ENCODE measurements at places on chromosomes 5 and 9. TPM values are rescaled to one million over a fixed set of nuclear protein-coding genes. Genes with fewer than 3 reads are reported as not detected.
A peak's percentile ranks its signal among the peaks of the same experiment; 100 is the strongest.

The KCNV2 gene
- total RNA-seq: not detected

- no peak for DNase-seq
Observed at GRCh38 chr5:129652349-129653056, 95.4 kb upstream of the MINAR2 start.

The FAM221B gene
- not detected for total RNA-seq

GRCh38 chr5:115859378-115859777, 17.6 kb downstream of the AP3S1 start:
- no peak for DNase-seq

- DNase-seq: no peak
Observed at GRCh38 chr5:317086-317811, 4.3 kb upstream of the AHRR start.

DNA sequence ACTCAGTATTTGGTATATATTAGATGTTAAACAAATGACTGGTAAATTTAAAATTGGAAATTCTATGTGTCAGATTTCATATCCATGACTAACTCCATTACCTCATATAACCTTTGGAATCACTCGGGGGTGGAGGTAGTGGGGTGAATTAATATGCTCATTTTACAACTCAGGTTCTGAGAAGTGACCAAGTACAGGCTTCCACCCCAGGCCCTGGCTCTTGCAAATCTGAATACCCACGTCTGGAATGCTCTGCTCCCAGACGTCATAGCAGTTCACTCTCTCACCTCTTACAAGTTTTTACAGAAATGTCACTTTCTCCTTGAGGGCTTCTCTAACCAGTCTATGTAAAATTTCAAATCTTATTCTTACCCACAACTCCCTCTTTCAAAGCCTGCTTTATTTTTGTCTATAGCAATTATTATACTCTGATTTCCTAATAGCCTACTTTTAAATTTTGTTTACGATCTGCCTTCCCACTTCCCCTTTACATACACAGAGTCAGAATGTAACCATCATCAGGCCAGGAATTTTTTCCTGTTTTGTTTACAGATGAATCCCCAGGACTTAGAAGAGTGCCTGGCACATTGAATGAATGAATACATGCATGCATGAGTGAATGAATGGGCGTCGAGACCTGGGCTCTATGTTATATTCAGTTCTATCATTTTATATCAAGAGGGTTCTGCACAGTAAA, 134.1 kb upstream of the IFNE start:
- no peak for DNase-seq

DNA sequence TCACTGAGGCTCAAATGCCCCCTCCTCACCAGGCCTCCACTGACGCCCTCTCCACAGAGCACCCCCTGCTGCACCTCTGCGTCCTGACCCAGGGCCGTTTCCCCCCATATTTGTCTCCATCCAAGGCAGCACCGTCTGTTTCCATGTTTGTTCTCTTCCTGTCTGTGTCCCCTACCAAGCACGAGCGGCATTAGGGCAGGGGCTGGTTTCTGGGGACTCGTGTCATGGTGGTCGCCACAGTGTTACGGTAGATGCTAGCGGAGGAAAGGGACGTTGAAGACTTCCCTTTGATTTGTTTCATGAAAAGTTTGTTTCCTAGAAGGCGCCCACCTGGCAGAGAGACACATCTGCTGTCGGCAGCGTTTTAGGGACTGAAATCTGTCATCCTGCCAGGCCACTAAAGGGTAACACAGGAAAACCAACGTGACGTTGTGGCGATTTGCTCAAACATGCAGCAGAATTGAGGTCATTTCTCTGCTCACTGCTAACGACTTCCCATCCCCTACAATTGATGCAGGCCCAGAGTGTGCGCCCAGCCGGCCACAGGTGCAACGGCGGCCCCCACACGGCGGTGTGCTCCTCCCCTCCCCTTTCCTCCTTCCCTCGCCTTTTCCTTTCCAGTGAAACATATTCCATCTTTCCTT, 79.3 kb upstream of the IRX4 start:
- no peak for DNase-seq

- DNase-seq: no peak
Observed at GRCh38 chr5:56078278-56079156, 83.8 kb upstream of the IL6ST start.

DNA sequence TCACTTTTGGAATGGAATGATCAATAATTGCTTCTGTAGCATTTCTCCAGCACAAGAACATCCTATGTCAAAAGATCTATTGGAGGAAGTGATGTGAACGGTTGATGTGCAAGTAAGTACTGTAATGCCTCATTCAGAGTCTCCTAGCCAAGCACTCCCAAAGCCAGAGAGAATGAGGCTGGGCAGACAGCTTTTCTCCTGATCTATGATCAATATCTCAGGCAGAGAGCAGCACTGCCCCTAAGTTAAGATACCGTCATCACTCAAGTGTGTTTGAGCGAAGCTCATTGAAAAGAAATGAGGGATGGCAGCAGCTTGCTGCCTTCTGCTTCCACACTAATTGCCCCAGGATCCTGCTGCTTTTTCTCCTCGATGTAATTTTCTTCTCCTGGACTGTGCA, 324.1 kb upstream of the GRAMD2B start:
- no peak for DNase-seq

The AOPEP gene
- 6.9 TPM for total RNA-seq

- no peak for DNase-seq
Observed at GRCh38 chr9:85949586-85950335, 8.8 kb downstream of the NAA35 start.

DNA sequence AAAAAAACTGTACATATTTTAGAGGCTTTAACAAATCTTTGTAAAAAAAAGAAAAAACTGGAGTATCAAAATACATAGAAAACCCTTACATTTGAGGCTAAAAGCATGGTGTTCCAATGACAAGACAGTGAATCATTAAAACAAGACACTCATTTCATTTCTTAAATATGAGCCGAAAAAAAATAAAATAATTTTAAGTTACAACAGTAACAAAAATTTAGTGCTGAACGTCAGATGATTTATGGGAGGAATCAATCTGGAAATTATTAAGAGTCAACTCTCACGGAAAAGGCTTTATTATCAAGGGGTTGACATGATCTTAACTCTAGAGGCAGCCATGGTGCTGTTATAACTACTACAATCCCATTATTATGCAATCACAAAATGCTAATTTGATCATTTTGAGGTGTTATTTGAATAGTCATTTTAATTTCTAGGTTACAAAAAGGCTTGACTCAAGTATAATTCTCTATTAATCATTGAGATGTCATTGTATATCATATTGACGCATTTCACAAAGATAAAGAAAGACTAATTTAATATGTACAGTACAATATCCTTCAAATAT, 51.9 kb downstream of the MAPKAP1 start:
- no peak for DNase-seq

DNA sequence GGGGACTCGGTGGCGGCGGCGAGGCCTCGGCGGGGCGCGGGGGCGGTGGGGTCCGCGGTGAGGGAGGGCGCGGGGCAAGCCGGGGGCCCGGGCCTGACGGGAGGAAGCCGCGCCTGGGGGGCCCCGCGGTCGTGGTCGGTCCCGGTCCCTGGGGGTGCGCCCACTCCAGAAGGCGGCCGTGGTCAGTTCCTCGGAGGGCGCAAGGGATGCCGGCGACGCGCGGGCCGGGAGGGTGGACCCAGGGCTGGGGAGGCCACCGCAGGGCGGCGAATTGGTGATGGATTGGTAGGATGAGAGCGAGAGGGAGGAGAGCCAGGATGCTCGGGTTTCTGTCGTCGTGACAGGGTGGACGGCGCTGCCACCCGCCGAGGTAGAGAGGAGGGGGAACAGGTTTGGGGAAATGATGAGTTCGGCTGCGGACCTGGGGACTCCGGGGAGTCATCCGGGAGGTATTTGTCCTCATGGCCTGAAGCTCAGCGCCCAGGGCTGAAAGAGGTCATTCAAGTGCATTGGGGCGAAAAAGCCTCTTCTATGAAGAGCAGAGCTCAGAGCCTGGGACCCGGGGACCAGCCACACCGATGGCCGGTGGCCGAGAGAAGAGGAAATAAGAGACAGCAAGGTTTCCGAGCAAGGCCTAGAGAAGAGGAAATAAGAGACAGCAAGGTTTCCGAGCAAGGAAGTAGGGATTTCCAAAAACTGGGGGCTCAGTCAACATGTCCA, 557 bp downstream of the GNG10 start:
- DNase-seq: peak; percentile 37

DNA sequence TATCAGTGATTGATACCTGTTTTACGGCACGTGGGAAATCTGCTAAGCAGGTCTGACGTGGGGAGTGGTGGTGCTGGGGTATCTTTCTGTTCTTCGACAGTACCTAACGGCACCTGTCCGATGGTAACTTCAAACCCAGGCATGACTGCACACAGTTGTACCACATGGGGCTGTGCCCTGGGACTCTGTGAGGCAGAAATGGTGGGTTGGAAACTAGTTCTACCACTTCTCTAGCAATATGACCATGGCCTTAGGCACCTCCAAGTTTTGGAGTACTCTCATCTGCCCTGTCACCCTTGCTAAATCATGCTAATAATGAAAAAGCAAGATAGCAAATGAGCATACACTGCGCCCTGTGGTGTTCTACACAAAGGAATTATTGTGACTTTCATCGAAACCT, 30.9 kb downstream of the EPB41L4B start:
- DNase-seq: no peak

- DNase-seq: no peak
Observed at GRCh38 chr5:179128041-179128365, 67.8 kb downstream of the ZNF354C start.

DNA sequence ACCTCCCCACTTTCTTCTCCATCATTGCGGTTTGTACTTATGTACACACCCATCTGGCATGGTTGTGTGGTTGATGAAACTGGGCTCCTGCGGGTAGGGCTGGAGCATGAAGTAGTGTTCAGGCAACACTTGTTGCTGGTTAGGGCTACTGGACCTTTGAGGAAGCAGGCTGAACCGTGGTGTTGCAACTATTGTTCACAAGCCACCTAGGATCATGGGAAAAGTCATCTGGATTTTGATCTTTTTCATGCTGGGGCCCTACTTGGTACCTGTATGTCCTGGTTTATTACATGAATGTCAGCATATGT, 40.1 kb upstream of the TIFAB start:
- DNase-seq: no peak

DNA sequence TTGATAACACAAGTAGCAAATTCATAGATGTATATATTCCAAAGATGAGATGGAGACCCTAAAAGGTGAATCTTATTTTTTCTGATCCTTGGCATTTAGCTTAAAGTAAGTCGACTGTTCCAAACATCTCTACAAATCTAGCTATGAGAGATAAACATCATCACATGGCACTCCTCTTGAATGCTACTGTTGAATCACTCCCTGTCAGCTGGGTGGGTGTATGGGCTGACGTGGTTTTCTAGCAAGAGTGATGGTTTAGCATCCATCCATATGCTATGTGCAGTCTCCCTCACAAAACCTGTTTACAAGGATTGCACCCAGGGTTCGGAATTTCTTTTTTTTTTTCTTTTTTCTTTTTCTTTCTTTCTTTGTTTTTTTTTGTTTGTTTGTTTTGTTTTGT, 13.8 kb downstream of the ACO1 start:
- no peak for DNase-seq

Measured in CD8-positive, alpha-beta memory T cell (primary cell).